Cardiac ventricle fibroblast (primary cell): ENCODE measurements at places on chromosomes 12 and 14. TPM values are rescaled to one million over a fixed set of nuclear protein-coding genes. Genes with fewer than 3 reads are reported as not detected.

Gene TMTC1
- total RNA-seq, result 65.7 and 67.4 TPM in 2 replicates

Gene OVCH1
- total RNA-seq, result 0.06 and 0.20 TPM in 2 replicates

Gene BTG1
- 31.4 and 41.8 TPM in 2 replicates for total RNA-seq

Gene PLA2G1B
- total RNA-seq, result not detected in 2 replicates

Gene PGF
- total RNA-seq, result 24.0 and 30.8 TPM in 2 replicates

Gene CRIP1
- total RNA-seq, result 0.64 and 10.0 TPM in 2 replicates

Gene GSG1
- 0.34 and 1.5 TPM in 2 replicates for total RNA-seq

Gene CFAP251
- 0.62 and 3.4 TPM in 2 replicates for total RNA-seq

Gene PZP
- total RNA-seq, result not detected in 2 replicates

Gene B4GALNT3
- not detected in 2 replicates for total RNA-seq

Gene CLMN
- 1.6 and 5.1 TPM in 2 replicates for total RNA-seq

Gene SERPINA1
- 0.20 TPM in 1 of 2 replicates, not detected in the other for total RNA-seq

Gene SLC39A5
- not detected in 2 replicates for total RNA-seq

Gene KRT75
- total RNA-seq, result not detected in 2 replicates

Gene HAL
- 0.05 TPM in 1 of 2 replicates, not detected in the other for total RNA-seq

Gene OR6C2
- total RNA-seq, result not detected in 2 replicates

Gene PROX2
- not detected in 2 replicates for total RNA-seq

Gene NCOR2
- 120 and 136 TPM in 2 replicates for total RNA-seq
